ENCODE measurements at places on chromosomes 12 and 14. TPM values are rescaled to one million over a fixed set of nuclear protein-coding genes. Genes with fewer than 3 reads are reported as not detected.

Gene SCNN1A
- total RNA-seq: 202 TPM

Gene RNU7-1
- not detected for total RNA-seq

Gene ZC3H14
- 56.7 TPM for total RNA-seq

Gene CMTM5
- not detected for total RNA-seq

Gene B4GALNT1
- total RNA-seq: 8.0 TPM

Gene GNB3
- total RNA-seq: not detected

Gene HCAR2
- total RNA-seq: 0.17 TPM

Gene OTX2
- not detected for total RNA-seq

Gene GPR84
- not detected for total RNA-seq

Gene ANKLE2
- 90.9 TPM for total RNA-seq

Gene PTGDR
- total RNA-seq: not detected

Gene IFNG-AS1
- not detected for total RNA-seq

Gene KRT85
- not detected for total RNA-seq

Gene TRHDE
- 5.2 TPM for total RNA-seq

Gene RAB2B
- total RNA-seq: 17.6 TPM

Gene CLEC1B
- total RNA-seq: not detected

Gene CCDC38
- 0.17 TPM for total RNA-seq

Gene GPD1
- 1.2 TPM for total RNA-seq

Gene MIPOL1
- total RNA-seq: 17.8 TPM

Gene CELA1
- total RNA-seq: not detected

Gene RAD52
- 11.7 TPM for total RNA-seq

Gene AMIGO2
- total RNA-seq: 241 TPM

Gene PFKM
- 63.2 TPM for total RNA-seq

Gene SERPINA3
- 998 TPM for total RNA-seq

Gene CARMIL3
- 0.17 TPM for total RNA-seq

All from mammary epithelial cell (primary cell).